ENCODE measurements at places on chromosomes 11 and 22.
A peak's percentile ranks its signal among the peaks of the same experiment; 100 is the strongest.

DNA sequence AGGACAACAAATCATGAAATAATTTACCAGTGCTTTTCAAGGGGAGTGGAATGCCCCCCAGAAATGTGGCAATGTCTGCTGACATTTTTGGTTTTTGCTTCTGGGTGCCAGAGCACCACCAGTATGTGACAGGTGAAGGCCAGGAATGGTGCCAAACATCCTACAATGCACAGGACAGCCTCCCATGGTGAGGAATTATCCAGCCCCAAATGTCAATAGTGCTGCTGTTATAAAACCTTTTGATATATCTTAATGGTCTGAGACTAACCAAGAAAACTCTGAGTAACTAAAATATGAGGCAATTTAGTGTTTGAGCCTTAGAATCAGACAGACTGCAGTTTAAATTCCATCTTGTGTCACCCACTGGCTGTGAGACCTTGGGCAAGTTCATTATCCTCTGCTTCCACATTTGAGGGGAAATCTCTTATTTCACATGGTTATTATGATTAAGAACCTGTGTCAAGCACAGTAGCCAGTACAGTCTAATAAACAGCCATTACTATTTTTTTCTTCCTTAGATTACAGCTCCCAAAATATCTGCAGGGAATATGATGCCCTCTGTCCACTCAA, 69.5 kb downstream of the AMBRA1 start:
- DNase-seq, result no peak

GRCh38 chr11:134819041-134819440, 407.0 kb upstream of the B3GAT1 start:
- no peak for DNase-seq

DNA sequence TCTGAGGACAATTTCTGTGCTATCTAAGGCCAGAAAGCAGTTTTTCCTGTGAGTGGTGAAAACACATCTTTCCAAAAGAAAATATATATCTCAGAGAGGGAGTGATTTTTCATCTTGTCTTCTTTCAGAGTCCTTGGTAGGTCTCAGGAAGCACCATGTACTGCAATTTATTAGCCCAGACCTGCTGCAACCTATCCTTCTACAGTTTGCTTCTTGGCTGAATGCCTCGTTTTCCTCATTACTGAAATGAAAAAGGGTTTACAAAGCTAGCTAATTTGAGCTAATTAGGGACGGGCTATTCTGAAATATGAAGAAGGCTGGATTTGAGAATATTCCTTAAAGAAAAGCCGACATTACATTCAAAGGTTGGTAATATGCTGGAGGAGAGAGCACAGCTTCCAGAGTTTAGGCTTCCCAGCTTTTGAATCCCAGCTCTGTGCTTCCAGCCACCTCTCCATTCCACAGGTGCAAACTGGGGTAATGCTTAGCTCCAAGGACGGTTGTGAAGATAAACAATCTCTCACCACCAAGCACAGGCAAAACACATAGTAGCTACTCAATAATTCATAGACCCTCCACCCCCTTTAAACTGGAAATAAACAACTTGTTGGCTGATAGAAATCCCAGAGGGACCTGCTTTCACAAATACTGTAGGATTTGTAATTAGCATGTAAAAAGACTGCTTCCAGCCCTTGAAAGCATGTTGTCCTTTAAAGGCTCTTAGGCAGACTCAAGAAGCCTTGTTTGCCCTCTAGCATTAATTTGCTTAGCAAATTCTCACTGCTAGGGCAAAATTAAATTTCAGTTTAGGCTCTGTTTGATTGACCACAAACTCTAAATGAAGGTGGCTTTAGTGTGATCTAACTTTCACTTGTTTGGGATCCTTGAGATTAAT, 24.5 kb upstream of the SESN3 start:
- DNase-seq, result no peak

- DNase-seq, result no peak
These were observed 100.4 kb downstream of the GALNT18 start for GRCh38 chr11:11521306-11522002.

DNA sequence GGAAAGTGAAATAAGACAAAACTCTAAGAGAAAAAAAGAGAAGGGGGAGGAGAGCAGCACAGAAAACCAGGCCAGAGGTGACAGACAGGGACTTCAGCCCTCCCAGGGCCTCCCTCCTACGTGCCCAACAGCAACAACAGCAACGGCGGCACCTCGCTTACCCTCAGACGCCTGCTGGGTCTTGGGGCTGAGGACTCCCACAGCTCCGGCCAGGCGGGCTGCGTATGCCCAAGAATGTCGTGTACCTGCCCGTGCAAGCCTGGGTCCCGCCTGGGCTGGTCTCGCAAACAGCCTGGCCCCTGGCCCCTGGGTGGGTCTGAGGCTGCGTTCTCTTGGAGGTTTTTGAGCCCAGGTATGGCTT, 30.5 kb downstream of the ARAP1 start:
- DNase-seq, result peak; percentile 32

DNA sequence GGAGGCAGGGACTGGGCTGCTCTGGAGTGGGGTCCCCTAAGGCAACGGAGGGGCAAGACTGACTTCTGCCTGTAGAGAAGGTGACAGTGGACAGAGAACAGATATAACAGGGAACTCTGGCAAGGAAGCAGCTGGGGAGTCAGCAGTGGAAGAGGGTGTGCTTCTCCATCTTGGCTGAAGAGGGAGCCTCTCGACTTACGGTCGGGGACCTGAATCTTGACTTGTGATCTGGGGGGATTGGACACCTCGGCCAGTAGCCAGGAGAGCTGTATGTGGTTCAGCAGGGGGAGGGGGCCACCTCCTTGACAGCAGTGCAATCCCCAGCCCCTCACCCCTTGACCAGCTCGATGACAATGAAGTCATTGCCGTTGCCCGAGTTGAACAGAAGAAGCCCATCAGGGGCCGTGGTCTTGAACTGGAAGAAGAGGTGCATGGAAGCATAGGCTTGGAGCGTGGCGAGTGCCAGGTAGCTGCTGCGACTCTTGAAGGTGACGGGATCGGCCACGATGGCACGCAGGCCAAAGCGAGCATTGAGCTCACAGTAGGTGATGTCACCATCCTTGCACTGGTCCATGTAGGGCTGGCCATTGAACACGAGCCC, 60.0 kb downstream of the SLC22A12 start:
- no peak for DNase-seq

GRCh38 chr11:86303257-86303656, 1.2 kb downstream of the HIKESHI start:
- no peak for DNase-seq

Measured in stimulated activated CD4-positive, alpha-beta T cell treated with anti-CD3 and anti-CD28 coated beads, Interleukin-2, amount 100 ng/mL, for 24 hours (primary cell).